Breast epithelium (tissue), 4 donors: ENCODE measurements at places on chromosomes 7 and 10. TPM values are rescaled to one million over a fixed set of nuclear protein-coding genes. Genes with fewer than 3 reads are reported as not detected.

The BCL7B gene
- 40.6 TPM for total RNA-seq

DNA sequence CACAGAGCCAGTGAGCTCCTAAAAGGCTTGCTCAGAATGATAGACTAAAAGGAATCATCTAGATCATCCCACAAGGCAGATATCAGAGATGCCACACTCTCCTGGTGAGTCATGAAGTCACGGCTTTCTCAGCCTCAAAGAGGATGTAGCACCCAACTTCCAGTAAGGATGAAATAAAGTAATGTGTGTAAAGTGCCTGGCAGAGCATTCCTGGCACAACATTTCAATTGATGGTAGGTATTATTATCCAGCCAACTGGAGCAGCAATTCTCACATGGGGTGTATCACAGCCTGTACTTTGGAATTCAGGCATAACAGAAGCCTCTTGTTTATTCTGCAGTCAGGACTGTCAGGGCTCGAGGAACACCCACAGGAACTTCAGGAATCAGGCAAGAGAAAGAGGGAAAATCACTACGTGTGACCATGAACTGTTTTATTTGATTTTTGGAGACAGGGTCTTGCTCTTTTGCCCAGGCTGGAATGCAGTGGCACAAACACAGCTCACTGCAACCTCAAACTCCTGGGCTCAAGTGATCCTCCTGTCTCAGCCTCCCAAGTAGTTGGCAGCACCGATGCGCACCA is 5.3 kb upstream of the NAT16 start:
- DNase-seq: no peak

GRCh38 chr10:133396035-133396624 is 2.2 kb downstream of the MTG1 start:
- no peak for DNase-seq

- DNase-seq: no peak
Measured at GRCh38 chr7:30617359-30617758, 22.7 kb downstream of the GARS1 start.

The NCF1 gene
- total RNA-seq: not detected

GRCh38 chr10:98205351-98205750 is 62.6 kb downstream of the LOXL4 start:
- DNase-seq: no peak

GRCh38 chr7:125089171-125089570 is 159.5 kb upstream of the POT1 start:
- no peak for DNase-seq

DNA sequence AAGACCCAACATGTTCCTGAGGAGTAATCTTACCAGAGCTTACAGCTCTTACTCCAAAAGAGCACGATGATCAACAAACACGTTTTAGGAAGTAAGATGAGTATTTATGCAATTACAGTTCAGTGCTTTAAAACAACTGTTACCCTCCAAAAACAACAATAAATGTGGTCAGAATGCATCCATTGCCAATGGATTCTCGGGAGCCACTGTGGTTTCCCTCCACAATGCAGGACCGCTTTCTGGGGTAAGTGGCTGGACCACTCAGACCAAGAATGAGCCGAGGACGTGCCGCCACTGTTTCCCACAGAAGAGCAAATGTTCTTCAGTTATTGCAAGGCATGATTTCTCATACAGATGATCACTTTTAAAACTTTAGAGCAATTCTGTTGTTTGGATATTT is 232.3 kb upstream of the MKLN1 start:
- no peak for DNase-seq

The TMEM213 gene
- 2.3 TPM for total RNA-seq

DNA sequence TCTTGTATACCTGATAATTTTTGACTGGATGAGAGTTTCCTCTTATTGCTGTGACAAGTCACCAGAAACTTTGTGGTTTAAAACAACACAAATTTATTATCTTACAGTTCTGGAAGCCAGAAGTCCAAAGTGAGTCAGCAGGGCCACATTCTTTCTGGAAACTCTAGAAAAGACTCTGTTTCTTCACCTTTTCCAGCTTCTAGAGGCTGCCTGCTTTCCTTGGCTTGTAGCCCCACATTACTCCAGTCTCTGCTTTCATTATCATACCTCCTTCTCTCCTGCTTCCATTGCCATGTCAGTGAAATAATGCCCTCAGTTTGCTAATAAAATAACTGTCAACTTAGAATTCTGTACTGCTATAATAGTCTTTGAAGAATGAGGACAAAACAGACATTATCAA is 65.3 kb downstream of the VCL start:
- no peak for DNase-seq

DNA sequence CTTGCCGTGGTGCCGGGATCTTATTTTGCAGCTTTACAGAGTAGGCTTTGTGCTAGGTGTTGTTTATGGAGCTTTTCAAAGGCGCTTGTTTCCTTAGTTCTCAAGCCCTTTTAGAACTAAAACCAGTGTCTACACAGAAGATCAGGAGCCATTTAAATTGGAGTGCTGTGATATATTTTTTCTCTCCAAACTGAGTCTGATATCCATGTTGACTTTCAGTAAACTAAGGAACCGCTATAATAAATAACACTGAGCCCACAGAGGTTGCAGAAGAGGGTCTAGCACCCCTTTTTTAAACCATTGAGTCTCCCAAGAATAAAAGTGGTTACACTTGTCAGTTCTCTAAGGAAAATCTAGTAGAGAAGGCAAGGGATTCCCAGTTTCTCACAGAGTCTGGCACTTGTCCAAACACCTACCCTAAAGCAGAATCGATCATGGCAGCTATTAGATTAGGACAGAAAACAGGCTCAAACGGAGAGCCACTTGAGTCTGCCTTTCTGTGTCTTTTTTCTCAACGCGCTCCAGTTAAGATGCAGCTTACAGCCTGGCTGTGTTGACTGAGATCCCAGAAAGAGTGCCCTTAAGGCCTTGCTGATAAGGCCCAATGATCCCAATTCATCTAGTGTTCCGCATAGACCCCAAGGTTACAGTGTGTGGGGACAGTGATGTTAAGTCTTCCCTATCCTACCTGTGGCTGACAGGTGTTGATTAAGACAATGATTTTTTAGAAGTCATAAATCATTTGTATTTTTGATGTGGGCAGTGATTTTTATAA is 804 bp downstream of the TMEM106B start:
- DNase-seq: no peak

- no peak for DNase-seq
Measured at GRCh38 chr10:84993251-84994035, 665.1 kb downstream of the CCSER2 start.

DNA sequence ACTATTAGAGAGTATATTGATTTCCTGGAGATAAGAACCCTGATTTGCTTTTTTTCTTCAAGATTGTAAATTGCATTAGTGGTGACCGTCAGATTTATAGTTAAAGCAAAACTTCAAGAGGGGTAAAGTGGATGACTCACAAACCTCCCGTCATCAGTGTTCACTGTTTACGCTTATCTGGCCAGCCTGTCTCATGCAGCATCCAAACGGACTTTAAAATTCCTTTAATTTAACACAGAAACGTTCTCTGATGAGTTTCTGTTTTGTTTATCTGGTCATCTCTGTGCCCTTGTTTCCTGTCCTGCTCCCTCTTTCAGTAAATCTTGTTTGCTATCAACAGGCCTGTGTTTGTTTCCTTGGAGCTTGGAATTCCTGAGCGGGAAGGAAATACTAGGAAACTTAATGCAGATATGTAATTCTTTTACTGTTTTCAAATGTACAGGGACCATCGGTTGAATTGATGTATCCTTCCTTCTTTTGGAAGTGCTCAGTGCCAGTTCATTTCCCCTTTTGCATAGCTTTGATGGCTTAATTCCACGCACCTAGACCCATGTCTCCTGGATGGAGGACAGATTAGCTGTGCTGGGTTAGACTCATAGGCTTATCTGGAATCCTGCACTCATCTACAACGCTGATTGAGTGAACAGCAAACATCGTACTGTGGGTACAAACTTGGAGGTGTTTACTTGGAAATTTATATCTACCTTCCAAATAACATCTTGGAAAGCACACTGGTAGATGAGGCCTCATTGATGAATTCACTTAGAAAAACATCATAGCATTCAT is 21.3 kb downstream of the PTPRE start:
- no peak for DNase-seq

DNA sequence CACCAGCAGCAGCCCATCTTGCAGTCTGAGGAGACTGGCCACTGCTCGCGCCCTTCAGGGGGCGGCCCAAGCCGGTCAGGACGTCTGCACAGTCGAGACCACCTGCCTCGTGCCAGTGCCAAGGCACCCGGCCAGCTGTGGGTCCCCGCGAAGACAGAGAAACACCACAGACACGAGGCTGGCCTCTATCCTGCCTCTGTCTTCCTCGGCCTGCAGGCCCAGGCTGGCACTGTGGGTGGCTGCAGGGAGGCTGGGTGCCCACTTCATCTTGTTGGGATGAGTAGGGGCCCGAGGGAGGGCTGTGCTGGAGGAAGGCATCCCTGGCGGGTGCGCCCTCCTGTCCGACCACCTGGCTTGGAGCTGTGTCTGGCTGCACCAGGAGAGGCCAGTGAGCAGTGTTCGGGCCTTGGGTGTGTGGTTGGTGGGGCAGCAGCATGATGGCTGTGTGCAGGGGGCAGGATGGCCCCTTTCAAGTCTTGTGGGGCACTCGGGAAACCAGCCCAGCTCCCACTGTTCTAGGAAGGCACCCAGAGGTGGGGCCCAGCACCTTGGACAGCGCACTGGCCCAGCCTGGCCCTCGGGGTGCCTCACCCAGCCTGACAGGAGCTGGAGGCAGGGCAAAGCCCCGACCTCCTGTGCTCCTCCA is 7.3 kb downstream of the DPYSL4 start:
- no peak for DNase-seq

DNA sequence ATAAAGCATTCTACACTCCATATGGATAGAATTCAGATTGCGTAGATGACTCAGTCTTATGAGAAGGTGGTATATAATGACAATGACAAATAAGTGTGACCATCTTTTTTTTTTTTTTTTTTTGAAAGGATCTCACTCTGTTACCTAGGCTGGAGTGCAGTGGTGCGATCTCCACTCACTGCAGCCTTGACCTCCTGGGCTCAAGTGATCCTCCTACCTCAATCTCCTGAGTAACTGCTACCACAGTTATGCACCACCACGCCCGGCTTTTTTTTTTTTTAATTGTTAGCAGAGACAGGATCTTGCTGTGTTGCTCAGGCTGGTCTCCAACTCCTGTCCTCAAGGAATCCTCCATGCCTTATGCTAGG is 43.2 kb upstream of the NRP1 start:
- no peak for DNase-seq

GRCh38 chr7:78261302-78261701 is 462.7 kb downstream of the PHTF2 start:
- no peak for DNase-seq

DNA sequence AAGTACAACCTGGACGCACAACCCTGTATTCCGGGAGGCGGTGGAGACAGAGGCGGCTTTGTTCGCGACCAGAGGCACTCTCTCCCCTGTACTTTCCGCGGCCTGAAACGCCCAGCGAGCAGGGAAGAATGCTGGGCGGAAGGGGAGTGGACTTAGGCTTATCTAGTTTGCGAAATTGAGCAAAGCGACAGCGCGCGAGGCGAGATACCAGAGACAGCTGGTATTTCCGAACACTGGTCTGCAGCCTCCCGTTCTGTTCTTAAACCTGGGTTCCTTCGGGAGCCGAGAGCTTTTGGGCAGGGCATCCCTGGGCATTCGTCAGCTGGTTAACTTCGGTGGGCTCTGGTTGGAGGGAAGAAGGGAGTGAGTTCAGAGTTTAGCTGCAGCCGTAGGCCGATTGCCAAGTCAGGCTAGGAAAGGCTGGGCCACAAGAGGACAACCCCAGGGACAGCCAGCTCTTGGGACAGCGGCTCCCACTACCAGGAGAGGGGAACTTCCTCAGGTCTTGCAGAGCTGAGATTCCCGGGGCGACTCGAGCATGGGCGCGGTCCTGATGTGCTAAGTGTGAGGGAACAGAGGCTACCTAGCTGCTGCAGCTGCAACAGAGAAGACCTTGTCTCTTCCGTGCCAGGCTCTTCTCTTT is 3.9 kb downstream of the HMX3 start:
- no peak for DNase-seq

The DMBT1 gene
- total RNA-seq: 2.3 TPM

The SPAM1 gene
- not detected for total RNA-seq

- DNase-seq: no peak
Measured at GRCh38 chr10:114635797-114636550, 22.1 kb downstream of the ABLIM1 start.

DNA sequence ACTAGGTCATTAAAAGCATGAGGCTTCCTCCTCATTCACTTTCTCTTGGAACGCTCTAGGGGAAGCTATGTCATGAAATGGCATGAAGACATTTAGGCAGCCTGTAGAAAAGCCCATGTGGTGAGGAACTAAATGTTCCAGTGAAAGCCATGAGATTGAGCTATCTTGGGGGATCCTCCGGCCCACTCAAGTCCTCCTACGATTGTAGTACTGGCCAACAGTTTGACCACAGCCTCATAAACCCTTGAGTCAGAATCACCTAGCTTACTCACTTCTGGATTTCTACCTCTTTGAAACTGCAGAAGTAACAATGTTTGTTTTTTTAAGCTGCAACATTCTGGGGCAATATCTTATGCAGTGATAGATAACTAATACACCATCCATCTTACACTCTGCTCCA is 605.1 kb downstream of the SORCS1 start:
- DNase-seq: no peak

The EGR2 gene
- total RNA-seq: 9.2 TPM

The RASSF4 gene
- 41.1 TPM for total RNA-seq

The ODAD2 gene
- 0.29 TPM for total RNA-seq

DNA sequence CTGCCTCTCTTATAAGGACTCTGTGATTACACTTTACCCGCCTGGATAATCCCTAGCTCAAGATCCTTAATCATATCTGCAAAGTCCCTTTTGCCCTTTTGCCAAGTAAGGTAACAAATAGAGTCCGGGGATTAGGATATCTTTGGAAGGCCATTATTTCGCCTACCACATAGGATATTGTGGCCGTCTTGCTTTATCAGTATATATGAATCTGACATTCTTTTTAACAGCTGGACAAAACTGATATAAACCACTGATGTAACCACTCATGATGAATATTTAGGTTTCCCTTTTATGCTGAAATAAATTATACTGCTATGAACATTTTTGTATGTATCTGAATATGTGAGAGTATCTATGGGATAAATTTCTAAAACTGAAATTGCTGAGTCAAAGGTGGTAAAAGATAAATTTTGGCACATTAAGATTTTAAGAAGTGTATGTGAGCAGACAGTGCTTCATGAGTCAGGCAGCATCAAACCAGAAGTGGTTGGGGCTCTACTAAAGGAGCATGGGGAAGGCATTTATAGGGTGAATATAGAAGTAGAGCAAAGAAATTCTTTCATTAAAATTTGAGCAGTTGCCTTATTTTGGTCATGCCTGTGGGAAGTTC is 44.7 kb downstream of the AVL9 start:
- DNase-seq: no peak

GRCh38 chr10:7511612-7512011 is 100.8 kb upstream of the SFMBT2 start:
- DNase-seq: no peak
